ENCODE measurements at places on chromosomes 5 and 9.
A peak's percentile ranks its signal among the peaks of the same experiment; 100 is the strongest.

GRCh38 chr5:80919678-80920196, 40.4 kb upstream of the RASGRF2 start:
- no peak for DNase-seq

DNA sequence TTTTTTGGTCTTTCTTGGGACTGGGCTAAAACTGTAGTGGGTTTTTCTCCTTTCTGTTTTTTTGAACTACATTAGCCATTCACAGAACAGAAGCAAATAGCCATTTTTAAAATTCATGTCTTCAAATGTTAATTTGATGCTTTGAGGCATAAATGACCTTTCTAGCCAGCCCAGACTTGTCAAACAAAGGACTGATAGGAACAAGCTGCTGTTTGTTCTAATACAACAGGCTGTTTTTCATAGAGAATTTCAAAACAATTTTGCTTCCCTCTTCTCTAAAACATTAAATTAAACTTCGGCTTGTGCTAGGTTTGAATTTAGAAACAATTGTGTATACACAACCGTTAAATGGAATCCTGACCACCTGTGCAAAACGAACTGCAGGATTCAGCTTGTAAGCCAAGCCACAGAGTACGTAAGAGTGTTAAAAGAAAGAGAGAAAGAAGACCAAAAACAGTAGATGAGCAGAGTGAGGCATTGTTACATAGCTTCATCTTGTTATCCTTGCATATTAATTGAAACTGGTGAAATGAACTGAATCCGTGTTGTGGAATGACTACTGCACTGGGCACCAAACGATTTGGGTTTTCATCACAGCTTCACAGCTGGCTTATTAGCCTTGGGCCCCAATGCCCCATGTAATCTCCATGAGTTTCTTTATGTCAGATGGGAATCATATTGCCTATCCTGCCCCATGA, 100.0 kb downstream of the ZSWIM6 start:
- DNase-seq: no peak

DNA sequence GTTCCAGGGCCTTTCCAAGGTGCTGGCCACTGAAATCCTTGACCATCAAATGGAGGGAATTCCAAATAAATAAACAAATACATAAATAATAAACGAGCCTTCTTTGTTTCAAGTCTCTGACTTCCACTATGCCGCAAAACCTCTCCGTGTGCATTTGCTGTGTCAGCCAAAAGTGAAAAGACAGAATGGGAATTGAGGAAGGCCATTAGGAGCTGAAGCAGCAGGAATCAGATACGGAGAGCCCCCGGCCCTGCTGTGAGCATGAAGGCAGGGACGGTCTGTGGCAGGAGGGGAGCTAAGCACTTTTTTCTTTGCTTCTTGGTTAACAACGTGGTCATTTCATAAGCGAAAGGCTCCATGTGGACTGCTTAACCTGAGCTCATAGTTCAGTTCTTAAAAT, 26.1 kb downstream of the PLPPR1 start:
- DNase-seq: no peak

DNA sequence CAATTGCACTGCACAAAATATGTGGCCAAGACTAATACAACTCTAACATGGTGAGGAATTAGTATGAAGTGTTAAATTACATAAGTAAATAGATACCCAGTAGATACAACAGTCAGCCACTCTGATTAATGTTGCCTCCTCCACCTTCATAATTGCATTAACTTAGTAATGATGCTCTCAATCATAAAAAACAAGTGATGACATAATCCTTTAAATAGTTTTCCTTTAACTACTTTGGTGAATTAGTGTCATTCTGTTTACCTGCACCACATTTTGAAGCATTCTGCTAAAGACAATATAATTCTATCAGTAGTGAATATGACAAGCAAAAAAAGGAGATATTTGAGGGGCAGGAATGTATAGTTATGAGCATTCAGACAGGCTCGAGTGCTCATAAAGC, 265.9 kb upstream of the SLC24A2 start:
- DNase-seq: no peak

DNA sequence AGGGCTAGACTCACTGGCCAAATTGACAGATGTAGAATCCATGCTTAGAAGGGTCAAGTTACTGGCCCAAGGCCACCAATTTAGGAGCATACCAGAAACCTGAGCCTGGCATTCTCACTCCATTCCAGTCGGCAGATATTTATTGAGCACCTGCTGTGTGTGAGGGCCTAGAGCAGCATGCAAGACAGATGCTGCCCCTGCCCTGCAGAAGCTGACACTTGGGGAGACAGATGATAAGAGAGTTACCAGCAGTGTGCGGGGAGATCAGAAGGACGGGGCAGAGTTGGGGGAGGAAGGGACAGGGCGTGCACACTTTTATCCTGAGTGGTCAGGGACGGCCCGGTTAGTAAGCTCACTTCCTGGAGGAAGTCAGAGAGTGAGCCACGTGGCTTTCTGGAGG, 111.5 kb upstream of the RAPGEF1 start:
- no peak for DNase-seq

GRCh38 chr9:95494416-95495371, 22.1 kb downstream of the PTCH1 start:
- DNase-seq: peak; percentile 75

Data from activated T-helper 9 cell treated with anti-CD3 and anti-CD28 coated beads, Interleukin-2, amount 50 U/mL, for 16 hours (primary cell).